ENCODE measurements at places on chromosomes 5 and 9.
A peak's percentile ranks its signal among the peaks of the same experiment; 100 is the strongest.

- DNase-seq: no peak
Measured at GRCh38 chr5:80884929-80885328, 75.2 kb upstream of the RASGRF2 start.

DNA sequence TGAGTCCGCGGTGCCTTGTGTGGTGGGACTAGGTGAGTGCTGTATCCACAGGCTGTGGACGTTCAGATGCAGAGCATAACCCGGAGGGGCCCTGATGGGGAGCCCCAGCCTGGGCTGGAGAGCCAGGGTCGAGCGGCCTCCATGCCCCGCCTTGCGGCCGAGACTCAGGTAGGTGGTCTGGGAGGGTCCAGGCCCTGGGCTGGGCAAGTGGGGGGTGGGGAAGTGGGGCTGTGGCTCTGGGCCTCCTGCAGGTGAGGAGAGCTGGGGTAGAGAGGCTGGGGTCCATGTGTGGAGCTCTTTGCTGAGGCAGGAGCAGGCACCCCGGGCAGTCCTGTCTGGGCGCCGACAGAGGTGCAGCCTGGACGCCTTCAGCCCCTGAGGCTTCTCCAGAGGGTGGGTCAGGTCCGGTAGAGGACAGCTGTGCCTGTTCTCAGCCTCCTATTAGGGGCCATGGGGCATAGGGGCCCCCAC, 241.1 kb downstream of the CACNA1B start:
- no peak for DNase-seq

DNA sequence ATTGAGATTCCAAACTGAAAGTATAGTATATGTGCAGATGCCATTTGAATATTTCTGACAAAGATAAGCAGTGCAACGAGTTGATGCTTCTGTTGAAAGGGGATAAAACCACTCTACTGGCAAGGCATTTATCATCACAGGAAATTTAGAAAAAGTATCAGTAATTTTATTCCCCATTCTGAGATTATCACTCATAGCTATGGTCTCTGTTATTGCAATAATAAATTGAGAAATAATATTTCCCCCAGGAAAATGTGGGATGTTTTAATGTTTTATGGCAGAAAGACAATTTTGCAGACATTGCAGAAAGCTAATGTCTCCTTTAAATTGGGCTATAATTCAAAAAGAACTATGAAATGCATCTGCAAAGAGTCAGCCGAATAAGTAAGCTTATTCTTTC, 1612.7 kb upstream of the ACO1 start:
- no peak for DNase-seq

- DNase-seq: no peak
Measured at GRCh38 chr5:37308793-37309192, 59.6 kb upstream of the CPLANE1 start.

DNA sequence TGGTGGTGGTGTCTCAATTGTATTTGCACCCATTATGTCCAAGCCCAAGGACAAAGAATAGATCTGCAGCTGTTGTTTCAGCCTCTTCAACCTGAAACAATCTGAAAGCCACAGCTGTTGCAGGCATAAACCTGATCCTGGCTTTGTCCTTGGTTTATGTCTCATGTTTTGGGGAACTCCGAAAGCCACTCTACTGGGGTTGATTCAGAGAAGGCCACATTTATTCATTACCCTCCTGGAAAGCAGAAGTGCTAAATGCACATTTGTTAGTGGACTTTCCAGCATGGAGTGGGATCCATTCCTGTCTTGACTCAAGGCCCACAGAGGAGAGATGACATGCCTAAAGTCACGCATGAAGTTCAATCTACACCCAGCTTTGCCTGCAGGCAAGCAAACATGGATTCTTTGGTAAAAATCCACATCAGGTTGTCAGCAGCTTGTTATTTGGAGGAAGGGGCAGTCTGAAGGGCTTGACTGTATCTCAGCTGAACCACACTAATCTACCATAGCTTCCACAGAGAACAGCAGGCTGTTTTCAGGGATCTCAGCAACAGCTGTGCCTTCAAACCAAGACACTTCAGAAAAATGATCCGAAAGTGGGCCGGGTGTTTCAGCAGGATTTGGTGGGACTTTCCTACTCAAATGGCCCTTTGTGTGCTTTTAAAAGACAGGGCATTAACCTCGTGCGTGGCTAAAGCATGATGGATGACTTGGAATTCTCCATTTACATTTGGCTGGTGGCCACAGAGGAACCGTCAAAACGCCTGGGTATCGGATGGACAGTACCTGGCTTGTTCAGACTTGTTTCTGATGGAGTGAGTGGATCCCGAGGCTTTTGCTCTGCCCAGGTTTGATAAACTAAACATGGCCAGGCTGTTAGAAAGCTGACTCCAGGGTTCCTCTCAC, 36.2 kb upstream of the ADAM19 start:
- DNase-seq: peak; percentile 53

Data from COLO829 (cell line).